ENCODE measurements at places on chromosomes 3 and 15.

DNA sequence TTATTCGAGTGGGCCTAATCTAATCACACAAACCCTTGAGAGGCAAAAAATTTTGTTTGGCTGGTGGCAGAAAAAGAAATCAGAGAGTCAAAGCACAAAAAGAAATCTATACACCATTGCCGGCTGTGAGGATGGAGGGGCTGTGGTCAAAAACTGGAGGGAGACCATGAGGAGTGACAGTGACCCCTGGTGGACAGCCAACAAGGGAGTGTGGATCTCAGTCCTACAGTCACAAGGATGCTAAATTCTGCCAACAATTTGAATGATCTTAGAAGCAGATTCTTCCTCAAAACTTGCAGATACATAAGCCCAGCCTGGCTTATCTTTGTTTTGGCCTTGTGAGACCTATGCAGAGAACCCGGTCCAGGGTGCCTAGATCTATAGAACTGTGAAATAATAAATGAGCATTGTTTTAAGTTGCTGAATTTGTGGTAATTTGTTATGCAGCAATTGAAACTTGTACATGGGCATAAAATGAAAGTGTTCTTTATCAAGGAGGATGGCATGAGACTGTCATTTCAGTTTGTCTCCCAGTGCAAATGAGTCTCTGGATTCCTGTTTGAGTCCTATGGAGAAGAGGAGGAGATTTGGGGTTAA lies 103.0 kb upstream of the ARHGEF26 start:
- no peak for ATAC-seq

GRCh38 chr15:43769584-43770228 lies 7.1 kb downstream of the ELL3 start:
- peak; percentile 19 for ATAC-seq

- no peak for ATAC-seq
These were observed 263.7 kb upstream of the UBE2E1 start for GRCh38 chr3:23542079-23542478.

DNA sequence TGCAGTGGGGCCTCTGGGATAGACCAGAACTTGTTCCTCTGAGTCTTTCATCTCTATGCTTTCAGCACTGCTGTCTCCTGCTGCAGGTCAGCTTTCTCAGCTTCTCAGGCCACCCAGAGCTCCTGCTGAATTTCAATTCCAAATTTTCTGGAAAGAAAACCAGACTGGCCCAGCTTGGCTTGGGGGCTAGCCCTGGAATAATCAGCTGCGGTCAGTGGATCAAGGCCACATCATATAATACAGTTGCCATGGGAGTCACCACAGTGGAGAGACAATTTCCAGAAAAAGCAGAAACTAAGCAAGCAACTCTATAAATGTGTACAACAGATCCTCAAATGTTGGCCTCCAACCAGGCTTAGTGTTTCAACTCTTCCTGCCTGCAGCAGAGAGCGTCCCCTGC lies 91.1 kb upstream of the SLC24A5 start:
- ATAC-seq, result no peak

DNA sequence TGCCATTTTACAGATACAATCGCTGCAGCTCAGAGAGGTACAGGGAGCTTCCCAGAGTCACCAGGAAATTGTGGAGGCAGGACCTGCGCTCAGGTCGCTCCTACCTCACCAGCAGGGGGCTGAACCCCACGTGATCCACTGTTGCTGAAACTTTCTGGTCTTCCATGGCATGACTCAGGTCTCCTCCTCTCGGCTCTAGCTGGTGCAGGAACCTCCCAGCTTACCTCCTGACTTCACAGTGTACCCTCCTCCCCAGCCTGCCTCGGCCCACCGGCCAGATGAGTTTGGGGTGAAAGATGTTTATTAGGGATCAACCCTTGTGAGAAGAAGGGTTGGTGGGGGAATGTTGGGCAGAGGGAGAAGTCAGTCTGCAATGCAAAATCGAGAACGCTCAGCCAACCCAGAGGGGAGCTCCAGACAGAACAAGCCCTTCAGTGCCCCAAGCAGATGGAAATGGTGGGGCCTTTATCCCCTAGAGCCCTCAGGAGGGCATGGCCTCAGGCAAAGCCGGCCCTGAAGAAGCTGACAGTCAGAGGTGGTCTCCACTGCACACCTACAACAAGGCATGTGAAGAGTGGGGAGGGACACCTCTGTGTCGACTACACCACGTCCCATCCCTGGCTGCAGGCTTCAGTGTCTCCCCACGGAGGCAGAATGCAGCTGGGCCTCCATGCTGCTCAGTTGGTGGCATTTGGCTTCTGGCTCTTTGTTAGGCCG lies 118.6 kb upstream of the PRR20G start:
- peak; percentile 80 for ATAC-seq

DNA sequence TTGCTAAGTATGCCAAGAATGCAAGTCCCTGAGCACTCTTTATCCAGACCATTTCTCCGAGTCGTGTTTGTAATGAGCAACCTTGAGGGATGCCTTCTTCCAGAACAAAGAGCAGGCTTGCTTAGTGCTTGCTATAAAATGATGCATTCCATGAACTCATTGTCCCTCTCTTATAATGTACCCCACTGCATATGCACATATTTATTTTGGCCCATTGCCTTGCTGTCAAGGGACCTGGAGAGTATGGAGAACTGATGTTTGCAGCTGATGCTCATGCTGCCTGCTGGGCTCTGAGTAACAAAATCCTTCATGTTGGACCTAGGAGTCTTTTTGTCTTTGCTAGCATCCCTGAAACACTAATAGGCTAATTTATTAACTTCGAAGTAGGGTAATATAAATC lies 97.8 kb upstream of the AADACL2 start:
- ATAC-seq, result no peak

DNA sequence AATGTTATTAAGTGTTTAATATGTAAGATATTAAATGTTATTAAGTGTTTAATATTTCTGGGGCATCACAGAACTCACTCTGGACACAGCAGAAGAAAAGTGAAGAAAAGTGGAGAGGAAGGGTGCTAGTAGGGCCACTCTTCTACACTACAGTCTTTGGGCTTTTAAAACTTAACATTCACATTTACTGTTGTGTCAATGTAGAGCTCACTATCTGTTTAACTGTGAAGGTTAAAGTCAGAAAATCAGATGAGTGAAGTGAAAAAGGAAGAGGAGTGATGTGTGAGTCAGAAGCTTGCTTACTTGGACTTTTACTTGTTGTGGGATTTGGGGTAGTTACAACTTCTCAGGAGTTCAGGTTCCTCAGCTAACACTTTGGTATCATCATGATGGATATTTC lies 145.3 kb upstream of the DNAJC19 start:
- ATAC-seq, result no peak

- no peak for ATAC-seq
These were observed 5.1 kb downstream of the APBA2 start for GRCh38 chr15:28890711-28891495.

DNA sequence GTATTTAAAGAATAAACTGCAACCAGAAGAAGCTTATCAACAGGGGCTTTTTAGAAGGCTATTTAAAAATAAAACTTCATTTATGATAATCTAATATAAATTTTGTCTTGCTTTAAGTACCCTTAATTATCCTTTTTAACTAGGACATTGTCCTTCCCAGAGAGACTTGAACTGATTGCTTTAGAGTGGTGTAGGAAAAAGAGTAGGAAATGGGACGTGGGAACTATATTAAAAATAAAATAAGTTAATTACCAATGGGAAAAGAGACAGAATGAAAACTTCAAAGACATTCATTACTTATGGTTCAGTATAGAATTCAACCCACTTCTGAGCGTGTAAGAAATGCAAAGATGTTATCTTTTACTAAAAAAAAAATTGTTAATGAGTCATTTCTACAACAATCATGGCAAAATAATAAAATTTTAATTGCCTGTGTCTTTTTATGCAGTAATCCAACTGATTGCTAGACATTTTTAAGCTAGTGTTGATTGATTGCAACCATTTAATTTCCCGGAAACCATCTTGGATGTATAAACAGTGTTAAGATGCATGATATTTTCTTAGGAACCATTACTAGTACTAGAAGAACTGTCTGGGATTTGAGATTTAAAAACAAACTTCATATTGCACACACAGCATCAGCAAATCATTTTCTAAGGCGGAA lies 298.8 kb upstream of the UMPS start:
- no peak for ATAC-seq

Data from esophagus mucosa (tissue), 1 donor.